Renal cortex interstitium (tissue), 15 donors: ENCODE measurements at places on chromosomes 6 and 20.

DNA sequence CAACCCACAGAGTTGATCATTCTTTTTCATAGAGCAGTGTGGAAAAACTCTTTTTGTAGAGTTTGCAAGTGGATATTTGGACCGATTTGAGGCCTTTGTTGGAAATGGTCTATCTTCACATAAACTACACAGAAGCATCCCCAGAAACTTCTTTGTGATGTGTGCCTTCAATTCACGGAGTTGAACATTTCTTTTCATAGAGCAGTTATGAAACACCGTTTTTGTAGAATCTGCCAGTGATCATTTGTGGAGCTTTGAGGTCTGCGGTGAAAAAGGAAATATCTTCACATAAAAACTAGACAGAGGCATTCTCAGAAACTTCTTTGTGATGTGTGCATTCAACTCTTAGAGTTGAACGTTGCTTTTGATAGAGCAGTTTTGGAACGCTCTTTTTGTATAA, 618.4 kb upstream of the ZNF337 start:
- DNase-seq = no peak

- no peak for DNase-seq
Observed at GRCh38 chr6:134813146-134813545, 136.8 kb downstream of the ALDH8A1 start.

DNA sequence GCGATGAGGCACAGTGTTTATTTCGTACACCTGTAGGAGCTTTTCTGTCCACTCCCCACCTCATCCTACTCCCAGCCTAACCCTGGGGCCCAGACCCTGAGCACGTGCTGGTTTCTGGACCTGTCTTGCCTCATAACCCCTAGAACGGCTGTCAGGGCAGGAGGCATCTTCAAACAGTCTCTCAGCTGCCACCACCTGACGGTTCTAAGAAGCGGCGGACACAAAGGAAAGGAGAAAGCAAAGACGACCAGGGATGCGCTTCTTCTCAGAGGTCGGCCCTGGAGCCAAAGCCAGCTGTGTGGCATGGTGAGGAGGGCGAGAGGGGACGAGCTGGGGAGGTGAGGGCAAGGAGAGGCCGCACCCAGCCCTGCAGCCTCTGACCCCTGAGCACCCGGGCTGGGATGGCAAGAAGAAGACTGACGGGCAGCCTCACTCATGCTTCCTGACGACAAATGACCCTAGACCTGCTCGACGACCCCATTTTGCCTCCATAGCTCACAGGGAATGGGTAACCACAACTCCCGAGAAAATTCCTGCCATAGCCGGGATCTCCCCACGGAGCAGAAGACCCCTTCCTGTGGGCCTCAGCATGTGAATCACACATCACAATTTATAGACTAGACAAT, 62.1 kb downstream of the WDR27 start:
- no peak for DNase-seq

DNA sequence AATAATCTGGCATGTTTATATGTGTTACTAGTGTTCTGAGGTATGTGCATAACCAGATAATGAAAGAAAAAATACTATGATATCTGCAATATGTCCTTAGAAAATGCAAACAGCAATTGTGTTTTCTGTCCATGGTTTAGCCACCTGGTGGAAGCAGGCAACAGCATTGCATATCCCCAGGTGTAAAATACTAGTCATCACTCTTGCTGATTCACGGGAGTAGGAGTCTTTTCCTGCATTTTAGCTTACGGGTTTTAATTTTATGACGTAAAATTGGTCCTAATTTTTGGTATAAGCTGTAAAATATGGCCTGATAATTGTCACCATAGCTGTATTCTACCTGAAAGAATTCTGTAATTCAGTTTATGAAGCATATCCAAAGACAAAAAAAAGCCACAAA, 2.5 kb downstream of the RNF182 start:
- no peak for DNase-seq

GRCh38 chr6:145428706-145429105, 306.6 kb downstream of the EPM2A start:
- DNase-seq = no peak

GRCh38 chr6:136401749-136402148, 112.1 kb upstream of the BCLAF1 start:
- DNase-seq = no peak

DNA sequence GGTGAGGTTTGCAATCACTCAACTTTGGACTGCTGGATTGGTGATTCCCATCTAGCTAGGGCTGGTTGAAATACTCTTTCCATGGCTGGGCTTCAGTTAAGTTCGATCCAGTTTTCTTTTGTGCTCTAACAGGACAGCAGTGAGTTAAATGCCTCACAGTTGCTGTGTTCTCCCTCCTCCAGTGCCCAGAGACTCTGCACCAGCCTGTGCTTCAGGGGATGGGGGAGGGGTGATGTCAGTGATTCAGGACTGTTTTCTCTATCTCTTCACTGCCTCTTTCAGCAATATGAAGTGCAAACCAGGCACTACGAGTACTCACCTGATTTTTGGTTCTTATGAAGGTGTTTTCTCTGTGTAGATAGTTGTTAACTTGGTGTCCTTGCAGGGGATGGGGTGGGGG, 88.2 kb upstream of the FAM83B start:
- no peak for DNase-seq

DNA sequence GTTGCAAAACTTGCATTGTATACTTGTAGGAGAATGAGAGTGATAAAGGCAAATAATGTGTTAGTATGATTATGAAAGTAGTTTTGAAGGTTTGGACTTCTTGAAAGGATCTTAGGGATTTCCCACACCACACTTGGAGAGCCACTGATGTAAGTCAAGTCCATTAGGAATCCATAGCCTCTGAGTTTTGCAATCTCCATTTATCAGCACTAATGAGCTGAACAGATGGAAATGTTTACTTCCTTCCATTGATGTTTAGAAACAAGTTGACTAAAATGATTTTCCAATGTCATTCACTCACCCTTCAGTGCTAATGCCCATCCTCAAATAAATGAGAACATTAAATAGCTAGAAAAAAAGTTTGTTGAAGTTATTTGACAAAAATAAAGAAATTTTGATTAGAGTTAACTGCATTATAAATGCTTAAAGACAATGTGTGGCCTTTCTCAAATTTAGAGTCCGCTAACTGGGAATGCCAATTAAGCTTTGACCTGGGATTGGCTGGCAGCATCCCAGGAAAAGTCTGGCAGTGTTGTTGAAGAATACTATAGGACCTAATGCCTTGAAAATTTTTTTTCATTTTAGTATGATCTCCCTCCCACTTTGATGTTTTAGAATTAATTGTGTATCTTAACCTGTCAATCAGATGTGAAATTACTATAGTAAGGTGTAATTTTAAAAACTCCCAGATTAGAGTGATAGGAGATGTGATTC, 68.0 kb downstream of the SLC35F1 start:
- no peak for DNase-seq

GRCh38 chr6:4264601-4265000, 129.2 kb upstream of the ECI2 start:
- DNase-seq = no peak

DNA sequence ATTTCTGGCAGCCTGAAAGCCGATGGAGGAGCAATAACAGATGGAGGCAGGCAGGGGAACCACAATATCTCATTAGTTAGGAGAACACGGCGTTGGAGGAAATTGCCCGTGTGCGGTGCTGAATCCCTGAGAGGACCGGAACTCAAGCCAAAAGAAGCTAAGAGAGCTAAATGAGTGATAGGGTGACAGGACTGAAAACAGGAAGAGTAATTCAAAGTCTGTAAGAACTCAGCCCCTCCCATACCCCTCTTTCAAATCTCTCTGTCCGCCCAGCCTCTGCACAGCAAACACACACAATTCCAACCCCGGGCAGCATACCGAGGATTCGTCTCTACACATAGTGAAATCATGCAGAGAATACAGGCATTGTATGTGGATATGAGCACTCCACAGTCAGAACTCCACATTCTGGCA, 2.6 kb upstream of the IPCEF1 start:
- DNase-seq = no peak

DNA sequence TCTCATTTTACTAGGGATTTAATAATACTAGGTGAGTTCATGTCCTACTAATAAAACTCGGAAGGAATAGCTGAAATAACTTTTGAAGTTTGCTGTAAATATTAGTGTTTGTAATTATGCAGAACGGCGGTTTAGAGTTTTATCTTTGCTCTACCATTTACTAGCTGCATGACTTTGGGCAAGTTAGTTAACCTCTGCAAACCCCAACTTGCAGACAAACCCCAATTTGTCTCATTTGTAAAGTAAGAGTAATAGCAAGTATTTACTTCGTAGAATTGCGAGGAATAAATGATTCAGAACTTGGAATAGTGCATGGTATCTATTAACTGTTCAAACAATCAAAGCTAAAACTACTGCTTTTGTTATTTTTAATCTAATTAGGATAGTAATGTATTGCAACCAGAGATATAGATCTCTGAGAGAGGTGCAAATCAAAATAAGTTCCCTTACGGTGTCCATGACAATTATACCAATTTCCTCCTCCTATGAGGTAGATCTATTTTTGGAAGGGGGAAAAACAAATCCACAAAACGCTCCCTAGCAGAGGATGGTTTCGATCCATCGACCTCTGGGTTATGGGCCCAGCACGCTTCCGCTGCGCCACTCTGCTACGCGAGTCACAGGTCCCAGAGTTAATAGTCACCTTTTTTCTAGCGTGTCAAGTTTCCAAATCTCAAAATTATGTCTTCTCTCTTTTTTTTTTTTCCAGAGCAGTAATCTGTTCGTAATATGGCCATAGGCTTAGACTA, 35.1 kb upstream of the BTN3A2 start:
- DNase-seq = no peak

- DNase-seq = no peak
Observed at GRCh38 chr20:24660651-24661050, 191.2 kb downstream of the SYNDIG1 start.

GRCh38 chr6:131574133-131574532, 1.1 kb downstream of the ARG1 start:
- DNase-seq = no peak

GRCh38 chr6:2827142-2827541, 14.5 kb downstream of the SERPINB1 start:
- no peak for DNase-seq

GRCh38 chr6:127816643-127817042, 84.2 kb downstream of the THEMIS start:
- DNase-seq = no peak

DNA sequence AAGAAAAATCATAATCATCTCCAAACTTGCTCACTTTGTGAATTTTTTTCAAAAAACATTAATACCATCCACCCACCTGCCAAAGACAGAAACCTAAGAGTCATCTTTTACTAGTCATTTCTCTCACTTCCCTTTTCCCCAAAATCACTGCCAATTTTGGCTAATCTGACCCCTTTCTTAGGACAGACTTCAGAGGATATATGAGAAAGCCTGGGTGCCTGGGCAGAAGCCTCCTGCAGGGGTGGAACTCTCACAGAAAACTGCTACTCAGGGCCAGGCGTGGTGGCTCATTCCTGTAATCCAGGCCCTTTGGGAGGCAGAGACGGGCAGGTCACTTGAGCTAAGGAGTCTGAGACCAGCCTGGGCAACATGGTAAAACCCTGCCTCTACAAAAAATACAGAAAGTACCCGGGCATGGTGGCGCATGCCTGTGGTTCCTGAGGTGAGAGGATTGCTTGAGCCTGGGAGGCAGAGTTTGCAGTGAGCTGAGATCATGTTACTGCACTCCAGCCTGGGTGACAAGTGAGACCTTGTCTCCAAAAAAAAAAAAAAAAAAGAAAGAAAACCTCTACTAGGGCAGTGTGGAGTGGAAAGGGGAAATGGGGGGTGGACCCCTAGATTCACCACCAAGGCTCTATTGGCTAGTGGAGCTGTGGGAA, 3.8 kb downstream of the DEK start:
- no peak for DNase-seq

DNA sequence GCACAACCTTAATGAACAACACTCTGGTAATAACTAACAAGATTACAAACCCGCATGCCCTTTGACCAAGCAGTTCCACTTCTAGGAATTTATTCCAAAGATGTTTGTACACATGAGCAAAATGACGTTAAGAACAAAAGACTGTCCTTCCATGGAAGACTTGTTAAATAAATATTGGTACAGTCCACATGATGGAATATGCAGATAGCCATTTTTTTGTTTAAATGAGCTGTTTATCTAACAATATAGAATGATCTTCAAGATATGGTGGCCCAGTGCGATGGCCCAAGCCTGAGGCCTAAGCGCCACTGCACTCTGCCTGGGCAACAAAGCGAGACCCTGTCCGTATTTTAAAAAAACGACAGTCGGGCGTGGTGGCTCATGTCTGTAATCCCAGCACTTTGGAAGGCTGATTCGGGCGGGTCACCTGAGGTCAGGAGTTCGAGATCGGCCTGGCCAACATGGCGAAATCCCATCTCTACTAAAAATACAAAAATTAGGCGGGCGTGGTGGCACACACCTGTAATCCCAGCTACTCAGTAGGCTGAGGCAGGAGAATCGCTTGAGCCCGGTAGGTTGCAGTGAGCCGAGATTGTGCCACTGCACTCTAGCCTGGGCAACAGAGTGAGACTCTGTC, 7.4 kb upstream of the AHCY start:
- no peak for DNase-seq

DNA sequence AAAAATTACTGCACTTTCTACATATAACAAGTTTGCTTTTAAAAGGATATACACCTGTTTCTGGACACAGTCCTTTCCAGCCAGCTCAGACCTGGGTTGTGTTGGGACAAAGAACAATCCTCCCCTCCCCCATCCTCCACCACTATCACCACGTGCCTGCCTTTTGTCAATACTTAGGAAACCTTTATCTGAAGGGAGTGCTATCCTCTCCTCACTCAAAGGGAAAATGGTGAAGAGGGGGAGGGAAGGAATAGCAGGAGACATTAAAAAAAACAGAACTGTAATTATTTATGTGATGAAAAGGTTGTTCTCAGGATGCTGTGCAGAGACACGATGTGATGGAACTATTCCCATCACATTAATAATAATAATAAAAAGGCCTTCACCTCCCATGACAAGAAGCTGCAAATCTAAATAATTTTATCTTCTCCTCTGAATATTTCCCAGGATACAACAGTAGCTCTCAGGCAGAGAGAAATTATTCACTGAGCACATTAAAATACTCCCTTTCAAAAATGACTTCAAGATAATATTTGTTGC, 105.5 kb downstream of the NRSN1 start:
- no peak for DNase-seq

DNA sequence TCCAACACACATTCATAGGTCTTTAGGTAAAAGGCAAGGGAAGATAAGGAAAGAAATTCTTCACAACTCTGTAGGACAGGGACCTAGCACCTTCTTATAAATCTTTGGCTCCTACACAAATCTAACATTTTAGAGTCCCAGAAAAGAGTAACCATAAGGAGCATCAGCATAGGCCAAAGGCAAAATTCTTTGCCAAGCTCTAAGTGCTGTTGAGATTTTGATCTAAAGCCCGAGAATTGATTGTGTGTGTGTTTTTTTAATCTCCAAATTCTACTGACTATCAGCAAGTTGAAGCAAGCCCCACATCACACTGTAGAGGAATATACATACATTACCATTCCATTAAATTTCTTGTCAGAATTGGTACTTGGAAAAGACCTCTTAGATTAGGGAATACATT, 233.6 kb downstream of the BTBD9 start:
- no peak for DNase-seq

DNA sequence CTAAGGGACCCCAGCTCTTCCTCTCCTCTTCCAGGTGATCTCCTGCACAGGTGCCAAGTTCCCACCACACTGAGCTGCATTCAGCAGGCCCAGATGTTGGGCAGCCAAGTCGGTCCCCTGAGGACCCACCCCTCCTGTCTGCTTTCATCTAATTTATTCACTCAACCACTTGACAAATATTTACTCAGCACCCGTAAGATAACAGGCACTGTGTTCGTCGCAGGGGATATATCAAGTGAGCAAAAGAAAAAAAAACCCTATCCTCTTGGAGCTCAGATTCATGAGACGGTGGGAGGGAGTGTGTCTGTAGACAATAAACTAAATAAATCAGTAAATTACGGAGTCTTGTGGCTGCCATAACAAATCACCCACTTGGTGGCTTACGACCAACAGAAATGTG, 143.6 kb downstream of the MRPL14 start:
- DNase-seq = no peak
